ENCODE measurements at places on chromosomes 5 and 9.
A peak's percentile ranks its signal among the peaks of the same experiment; 100 is the strongest.

DNA sequence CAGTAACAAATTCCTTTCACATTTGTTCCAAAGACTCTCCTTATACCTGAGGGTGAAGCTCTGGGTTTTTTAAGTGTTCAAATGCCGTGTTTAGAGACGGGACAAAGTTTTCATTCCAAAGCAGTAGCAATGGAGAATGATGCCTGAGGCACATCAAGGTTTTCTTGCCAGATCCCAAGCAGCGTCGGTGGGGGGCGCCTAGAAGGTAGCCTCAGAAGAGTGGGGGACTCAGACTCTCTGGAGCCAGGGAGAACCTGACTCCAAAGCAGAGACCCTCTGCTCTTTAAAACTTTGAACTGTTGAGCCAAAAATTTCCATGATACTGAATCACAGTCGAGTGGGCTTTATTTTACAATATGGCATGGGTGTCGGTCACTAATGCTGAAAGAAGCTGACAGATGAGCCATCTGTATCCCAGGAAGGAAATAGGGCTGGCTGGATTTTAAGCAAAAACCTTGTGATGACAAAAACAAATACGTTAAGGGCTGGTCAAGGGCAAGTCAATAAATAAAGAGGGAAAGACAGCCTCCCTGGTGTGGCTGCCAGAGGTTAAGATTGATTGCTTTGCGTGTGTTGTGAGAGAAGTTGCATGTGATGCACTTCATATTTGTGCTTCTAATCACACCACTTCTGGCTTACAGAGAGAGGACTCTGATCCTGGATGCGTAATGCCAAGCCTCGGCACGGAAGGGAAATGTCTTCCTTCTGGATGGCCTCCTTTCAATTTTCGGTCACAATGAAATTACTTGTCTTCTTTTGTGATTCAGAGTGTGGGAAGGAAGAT is 161.1 kb upstream of the EFNA5 start:
- peak; percentile 38 for DNase-seq

DNA sequence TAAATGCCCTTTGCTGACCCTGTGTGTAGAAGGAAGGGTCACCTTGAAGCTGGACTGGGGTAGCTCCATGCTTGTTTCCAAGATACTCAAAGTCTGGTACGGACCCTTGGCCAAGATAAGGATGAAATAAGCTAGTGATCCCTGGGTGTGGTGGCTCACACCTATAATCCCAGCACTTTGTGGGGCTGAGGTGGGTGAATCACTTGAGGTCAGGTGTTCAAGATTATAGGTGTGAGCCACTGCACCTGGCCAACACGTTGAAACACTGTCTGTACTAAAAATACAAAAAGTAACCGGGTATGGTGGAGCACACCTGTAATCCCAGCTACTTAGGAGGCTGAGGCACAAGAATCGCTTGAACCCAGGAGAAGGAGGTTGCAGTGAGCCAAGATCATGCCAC is 33.3 kb downstream of the ACOT12 start:
- no peak for DNase-seq

GRCh38 chr5:112957036-112957808 is 19.4 kb upstream of the DCP2 start:
- no peak for DNase-seq

DNA sequence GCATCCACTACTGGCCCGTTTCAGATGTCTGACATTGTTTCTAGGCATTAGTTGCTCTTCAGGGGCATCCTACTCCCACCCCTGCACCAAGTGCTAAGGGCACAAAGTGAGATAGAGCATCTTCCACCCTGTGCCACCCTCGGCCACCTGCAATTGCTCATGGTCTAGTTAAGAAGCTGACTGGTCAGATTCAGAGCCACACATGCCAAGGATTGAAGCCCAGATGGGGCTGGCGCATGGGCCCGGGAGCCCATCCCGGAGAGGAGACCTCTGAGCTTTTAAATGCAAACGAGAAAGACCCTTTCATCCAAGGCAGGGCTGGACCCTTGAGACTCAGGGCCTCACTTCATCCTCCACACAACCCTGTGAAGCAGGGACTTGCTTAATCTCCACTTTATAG is 28.5 kb downstream of the HRH2 start:
- no peak for DNase-seq

- DNase-seq = no peak
Observed at GRCh38 chr5:15794052-15794985, 294.3 kb downstream of the FBXL7 start.

GRCh38 chr5:163352531-163352930 is 84.9 kb upstream of the CCNG1 start:
- DNase-seq = no peak

GRCh38 chr5:157606046-157606445 is 30.5 kb upstream of the ADAM19 start:
- DNase-seq = no peak

GRCh38 chr9:77851882-77852595 is 179.6 kb downstream of the GNAQ start:
- no peak for DNase-seq

DNA sequence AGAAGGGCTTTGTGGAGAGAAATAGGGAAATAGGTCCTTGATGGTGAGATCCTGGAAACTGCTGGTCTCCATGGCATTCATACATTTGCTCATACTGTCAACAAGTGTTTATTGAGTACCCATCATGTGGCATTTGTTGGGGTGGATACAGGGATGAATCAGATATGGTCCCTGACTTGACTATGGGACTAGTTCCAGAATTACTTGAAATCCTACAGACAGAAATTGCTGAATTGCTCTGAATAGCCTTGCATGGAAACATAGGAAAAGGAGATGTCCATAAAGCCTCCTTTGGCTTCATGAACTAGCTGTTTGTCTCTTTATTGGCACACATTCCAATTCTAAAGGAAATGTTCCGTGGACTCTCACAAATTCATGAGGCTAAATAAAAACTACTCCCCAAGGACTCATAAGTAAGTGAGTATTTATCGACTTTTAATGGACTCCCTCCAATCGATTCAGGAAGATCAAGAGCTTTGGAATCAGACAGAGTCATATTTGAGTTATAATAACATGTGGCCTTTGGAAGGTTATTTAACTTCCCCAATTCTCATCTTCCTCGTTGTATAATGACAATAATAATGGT is 122.4 kb upstream of the C6 start:
- peak; percentile 12 for DNase-seq

- no peak for DNase-seq
Observed at GRCh38 chr5:73952872-73953271, 326.9 kb downstream of the ARHGEF28 start.

GRCh38 chr9:74496819-74497747 is at the start of gene RORB:
RORB (plus strand) TSS chr9:74497335; CDS start chr9:74497977, 642 bp downstream.
- DNase-seq = peak; percentile 54

DNA sequence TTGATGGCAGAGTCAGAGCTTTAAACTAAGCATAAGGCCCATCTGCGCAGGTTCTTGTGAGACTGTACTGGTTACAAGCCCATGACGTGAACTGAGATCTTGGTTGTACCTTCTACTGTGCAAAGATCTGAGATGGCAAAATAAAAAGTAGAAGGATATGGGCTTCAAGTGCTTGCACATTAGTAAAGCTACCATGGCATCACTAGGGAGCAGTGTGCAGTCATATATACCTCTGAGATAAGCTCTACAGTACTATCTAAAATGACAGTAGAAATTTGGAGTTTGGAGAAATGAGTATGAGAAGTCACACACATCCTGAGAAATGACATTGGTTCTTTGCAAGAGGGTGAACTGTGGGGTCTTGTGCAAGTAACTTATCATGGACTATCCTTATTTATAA is 408.2 kb upstream of the PRR16 start:
- peak; percentile 36 for DNase-seq

GRCh38 chr9:79952401-79952800 is 380.6 kb downstream of the TLE4 start:
- no peak for DNase-seq

DNA sequence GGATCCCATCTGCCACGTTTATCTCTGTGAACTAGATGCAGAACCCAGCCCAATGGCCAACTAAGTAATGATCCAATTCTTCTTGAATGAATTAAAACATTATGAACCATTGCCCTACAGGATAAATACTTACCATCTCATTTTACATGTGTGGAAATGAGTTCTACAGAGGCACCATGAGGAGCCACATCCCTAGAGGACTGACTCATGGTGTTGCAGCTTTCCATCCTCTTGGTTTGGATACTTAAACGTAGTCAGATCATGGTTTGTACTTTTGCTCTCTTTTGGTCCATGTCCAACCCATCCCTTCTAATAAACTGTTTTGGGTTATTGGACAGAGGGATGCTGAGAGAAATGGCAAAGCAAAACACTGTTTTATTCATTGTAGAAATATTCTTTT is 484.8 kb downstream of the EBF1 start:
- no peak for DNase-seq

DNA sequence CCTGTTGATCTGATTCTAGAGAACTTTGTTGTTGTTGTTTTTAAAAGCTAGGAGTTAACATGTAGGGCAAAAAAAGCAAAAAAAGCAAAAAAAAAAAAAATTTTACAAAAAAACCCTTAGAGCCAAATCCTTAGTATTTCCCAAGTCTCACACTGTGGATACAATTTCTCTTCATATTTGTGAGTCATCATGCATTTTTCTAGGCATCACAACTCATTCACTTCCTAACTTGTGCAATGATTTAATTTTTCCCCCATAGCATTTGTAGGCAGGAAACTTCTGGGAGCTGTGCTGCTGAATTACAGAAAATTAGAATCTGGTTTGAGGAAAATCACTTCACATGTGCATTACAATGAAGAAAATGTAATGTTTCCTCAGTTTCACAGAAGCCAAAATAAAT is 91.9 kb downstream of the MARCHF3 start:
- DNase-seq = no peak

DNA sequence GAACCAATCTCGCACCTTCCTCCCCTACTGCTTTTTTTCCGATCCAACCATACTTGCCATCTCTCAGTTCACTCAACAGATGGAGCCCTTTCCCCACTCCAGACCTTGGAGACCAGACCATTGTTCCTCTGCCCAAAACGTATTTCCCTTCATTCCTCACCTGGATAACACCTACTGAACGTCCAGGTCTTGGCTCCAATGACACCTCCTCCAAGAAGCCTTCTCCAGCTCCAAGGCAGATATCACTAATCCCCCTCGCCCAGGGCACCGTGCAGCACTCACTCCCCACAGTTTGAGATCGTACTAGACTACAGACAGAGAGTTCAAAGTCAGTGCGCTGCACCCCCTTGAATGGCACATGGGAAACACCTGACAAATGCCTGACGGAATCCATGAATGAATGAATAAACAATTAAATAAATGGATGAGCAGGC is 47.1 kb upstream of the AKNA start:
- DNase-seq = no peak

- no peak for DNase-seq
Observed at GRCh38 chr9:97554566-97555075, 53.2 kb downstream of the TMOD1 start.
